CD4-positive, alpha-beta T cell treated with Interferon gamma for 1 hour (primary cell): ENCODE measurements at places on chromosomes 3 and 15.

- DNase-seq, result no peak
These were observed 339.9 kb upstream of the TGFBR2 start for GRCh38 chr3:30266524-30266923.

DNA sequence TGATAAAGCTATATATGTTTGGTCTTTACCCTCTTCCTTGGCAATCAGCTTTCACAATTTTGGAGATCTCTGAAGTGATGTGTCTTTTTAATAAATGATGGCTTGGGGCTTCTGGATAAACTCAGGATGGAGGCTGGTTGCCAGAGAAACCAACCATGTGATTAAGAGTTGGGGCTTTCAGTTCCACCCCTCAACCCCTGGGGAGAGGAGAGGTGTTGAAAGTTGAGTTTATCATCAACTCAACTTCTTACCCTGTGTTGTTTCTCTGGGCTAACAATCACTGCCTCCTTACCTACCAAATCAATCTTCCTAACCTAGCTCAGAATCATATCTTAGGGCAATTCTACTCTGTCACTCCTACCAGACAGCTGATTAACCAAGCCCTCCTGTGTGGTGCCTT lies 735.8 kb downstream of the ZPLD1 start:
- DNase-seq, result no peak

- no peak for DNase-seq
These were observed 102.1 kb downstream of the DUT start for GRCh38 chr15:48433226-48433886.

DNA sequence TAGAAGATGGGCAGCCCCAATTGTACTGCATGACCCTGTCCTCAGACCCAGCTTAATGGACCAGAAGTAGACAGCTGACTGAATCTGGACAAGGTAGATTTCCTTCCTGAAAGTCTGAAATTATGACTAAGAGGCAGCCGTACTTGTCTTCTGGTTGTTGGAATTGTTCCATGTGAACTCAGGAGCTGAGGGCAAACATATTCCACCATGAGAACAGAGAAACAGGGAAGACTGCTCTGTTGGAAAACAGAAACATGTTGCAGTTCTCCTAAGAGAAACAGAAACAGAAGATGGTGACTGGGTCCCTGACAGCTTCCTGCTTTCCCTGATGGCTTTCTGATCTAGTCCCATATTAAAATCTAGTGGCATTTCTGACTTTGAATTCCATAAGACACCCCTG lies 24.1 kb downstream of the POPDC2 start:
- DNase-seq, result no peak

DNA sequence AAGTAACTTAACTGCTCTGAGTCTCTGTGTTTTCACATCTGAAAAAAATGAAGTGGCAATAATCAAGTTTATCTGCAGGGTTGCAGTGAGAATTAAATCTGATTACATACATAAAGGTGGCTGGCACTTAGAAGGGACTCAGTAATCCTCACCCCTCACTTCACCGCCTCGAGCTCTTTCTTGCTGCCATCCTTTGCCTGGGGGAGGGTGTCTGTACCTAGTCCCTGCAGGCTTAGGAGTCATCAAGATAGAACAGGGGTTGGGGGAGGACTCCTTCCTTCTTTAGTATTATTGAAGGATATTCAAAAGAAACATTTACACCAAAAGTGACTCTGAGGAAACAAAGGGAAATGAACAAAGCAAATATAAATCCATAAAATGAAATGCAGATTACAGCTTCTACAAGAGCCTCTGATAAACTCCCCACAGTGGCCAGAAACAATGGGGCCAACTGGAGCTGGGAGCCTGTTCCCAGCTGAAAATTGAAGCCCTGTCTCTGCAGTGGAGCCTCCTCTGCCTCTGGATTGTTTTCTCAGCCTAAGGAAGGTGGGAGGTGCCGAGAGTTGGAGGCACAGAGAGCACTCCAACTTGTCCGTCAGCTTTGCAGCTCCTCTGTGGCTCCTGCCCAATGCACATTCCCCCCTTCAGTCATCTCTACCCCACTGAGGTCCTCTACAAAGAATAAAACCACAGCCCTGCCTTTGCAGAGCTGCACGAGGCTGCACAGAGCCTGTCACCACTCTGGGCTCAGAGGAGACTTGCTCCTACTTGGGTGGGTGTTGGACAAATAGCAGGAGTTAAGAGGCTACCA lies 41.8 kb downstream of the CRYGS start:
- DNase-seq, result no peak
